Left cardiac atrium (tissue), 4 donors: ENCODE measurements at places on chromosomes 7 and 10.

GRCh38 chr10:1570416-1571051, 166.8 kb downstream of the ADARB2 start:
- DNase-seq = no peak

GRCh38 chr7:115631782-115632181, 398.8 kb downstream of the TFEC start:
- no peak for DNase-seq

DNA sequence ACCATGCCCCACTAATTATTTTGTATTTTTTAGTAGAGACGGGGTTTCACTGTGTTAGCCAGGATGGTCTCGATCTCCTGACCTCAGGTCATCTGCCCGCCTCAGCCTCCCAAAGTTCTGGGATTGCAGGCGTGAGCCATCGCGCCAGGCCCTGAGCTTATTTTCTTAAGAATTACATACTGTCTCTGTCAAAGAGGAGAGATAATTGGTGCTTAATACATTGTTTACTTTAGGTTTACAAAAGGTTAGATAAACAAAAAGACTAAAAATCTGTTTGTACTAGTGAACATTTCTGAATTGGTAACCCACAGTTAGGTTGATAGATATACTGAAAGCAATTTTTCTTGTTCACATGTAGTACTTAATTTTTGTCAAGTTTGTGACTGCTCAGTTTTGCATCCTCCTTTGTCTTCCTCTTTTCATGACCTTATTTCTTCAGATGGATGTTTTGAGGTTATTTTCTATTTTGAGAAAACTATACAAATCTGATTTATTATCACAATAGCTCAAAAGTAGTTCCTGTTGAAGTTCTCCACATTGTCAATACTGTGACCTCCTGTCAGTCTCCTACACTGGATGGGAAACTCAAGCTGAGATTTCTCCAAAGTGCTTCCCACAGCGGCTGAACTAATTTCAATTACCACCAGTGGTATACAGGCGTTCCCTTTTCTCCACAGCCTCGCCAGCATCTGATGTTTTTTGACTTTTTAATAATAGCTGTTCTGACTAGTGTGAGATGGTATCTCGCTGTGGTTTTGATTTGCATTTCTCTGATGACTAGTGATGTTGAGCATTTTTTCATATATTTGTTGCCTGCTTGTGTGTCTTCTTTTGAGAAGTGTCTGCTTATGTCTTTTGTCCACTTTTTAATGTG, 22.5 kb downstream of the HHEX start:
- DNase-seq = no peak

GRCh38 chr10:130045091-130045652, 65.5 kb downstream of the C10orf143 start:
- no peak for DNase-seq

- no peak for DNase-seq
Measured at GRCh38 chr10:69974551-69975155, 78.0 kb upstream of the MACROH2A2 start.

GRCh38 chr7:94294471-94295131, 100.1 kb upstream of the COL1A2 start:
- DNase-seq = no peak

- DNase-seq = peak; percentile 78
Measured at GRCh38 chr10:5942474-5942873, 34.9 kb downstream of the IL15RA start.

- no peak for DNase-seq
Measured at GRCh38 chr7:101137651-101138212, 10.8 kb downstream of the SERPINE1 start.

DNA sequence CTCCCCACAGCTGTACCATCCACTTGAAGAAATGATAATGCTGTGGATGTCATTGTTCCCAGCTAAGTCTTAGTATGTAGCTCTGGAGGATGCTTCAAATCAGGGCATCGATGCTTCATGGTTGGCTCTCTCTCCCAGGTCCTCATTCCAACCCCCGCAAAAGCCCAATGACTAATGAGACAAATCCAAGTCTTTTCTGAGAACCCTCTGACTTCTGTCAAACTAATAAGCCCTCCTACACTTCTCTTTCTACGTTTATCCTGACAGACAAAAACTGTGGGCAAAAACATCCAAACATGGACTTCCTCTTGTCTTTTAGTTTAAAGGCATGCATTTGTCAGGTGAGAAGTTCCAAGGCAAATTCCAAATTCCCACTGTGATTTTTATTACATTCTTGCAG, 260.4 kb upstream of the TAC1 start:
- no peak for DNase-seq

DNA sequence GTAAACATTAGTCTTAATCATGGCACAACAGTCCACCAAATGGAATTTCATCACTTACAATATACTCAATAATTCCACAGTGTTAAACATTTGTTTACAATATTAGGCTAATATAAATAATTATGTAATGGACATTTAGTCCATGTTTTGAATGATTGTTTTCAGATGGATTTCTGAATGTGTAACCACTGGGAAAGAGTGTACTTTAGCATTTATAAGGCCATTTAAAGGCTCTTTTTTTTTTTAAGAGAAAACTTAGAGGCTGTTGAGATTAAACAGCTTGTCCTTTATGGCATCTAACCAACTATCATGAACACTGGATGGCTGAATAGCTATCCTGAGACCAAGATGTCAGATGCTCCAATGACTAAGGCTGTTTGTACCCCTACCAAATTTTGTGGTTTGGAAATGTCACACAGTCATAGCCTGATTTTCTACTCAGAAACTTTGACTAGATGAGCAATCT, 248.3 kb upstream of the GLI3 start:
- DNase-seq = no peak

DNA sequence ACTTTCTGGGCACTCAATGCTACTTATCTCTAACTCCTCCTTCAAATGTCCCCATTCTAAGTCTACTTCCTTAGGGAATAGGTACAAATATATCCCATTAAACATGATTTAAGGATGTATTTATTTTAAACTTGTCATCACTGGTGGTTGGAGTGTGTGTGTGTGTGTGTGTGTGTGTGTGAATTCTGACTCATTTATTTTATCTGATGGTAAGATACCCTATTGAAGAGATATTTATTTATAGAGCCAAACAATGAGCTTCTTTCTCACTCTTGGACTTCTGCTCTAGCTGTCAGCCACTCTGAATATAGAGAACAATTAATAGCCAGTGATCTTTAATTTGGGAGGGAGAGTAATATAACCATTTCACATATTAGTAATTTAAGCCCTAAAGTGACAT, 17.8 kb upstream of the MAGI2 start:
- no peak for DNase-seq

DNA sequence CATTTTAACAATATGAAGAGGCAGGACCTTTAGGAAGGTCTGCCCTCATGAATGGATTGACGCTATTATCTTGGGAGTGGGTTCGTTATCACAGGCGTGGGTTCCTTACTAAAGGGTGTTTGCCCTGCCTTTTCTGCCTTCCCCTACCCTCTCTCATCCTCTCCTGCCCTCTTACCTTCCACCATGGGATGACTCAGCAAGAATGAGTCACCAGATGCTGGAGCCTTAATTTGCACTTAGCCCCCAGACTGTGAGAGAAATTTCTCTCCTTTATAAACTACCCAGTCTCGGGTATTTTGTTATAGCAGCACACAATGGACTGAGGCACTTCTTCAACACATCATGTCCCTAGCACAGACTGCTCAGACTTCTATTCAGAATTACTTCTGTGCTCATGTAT, 31.4 kb upstream of the ZNF32 start:
- no peak for DNase-seq

DNA sequence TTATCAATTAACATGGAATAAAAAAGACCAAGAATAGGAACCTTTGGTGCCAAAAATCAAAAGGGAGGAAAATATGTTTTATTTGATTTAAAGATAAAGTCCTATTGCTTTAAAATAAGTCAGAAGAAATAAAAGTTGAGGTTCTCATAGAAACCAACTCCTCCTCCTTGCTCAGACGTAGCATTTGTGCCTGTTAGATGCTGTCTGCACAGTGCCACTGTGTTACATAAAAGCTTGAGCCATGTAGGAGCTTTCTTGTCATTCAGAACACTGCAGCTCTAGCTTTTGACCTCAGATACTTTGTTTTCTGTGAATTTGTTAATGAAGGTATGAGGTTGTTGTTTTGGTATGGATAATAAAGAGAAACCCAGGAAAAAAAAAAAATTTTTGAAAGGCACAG, 50.3 kb downstream of the LRRC4 start:
- DNase-seq = no peak

GRCh38 chr7:45564485-45564884, 9.7 kb upstream of the ADCY1 start:
- no peak for DNase-seq

DNA sequence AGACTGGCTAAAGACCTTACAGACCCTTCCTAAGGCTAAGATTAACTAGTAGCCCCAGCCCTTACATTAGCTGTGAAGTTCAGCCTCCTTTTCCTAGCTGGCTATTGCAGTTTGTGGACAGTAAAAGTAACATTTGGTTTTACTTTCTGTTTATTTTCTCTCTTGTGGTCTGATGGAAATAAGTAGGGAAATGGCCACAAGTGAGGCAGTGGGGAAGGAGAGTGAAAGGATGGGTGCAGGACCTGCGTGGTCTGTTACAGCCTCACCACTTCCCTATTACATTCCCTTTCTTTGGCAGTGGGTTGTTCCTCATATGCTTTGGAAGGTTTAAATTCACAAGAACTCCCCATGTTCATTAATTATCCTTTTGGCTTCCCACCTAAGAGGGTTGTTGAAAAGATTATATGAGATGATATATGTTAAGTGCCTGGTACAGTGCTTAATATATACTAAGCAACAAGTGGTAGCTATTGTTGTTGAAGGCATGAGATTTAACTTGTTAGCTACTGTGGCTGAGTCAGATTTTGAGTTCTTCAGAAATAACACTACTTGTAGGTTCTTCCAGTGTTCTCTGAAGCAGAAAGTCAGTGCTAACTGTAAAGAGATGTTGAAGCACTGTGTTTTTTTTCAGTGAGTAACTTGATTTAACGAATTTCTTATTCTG, 181.7 kb downstream of the ST7 start:
- no peak for DNase-seq

- no peak for DNase-seq
Measured at GRCh38 chr7:30019960-30020359, 6.5 kb downstream of the FKBP14 start.

GRCh38 chr7:113813471-113813870, 105.3 kb downstream of the PPP1R3A start:
- DNase-seq = no peak

DNA sequence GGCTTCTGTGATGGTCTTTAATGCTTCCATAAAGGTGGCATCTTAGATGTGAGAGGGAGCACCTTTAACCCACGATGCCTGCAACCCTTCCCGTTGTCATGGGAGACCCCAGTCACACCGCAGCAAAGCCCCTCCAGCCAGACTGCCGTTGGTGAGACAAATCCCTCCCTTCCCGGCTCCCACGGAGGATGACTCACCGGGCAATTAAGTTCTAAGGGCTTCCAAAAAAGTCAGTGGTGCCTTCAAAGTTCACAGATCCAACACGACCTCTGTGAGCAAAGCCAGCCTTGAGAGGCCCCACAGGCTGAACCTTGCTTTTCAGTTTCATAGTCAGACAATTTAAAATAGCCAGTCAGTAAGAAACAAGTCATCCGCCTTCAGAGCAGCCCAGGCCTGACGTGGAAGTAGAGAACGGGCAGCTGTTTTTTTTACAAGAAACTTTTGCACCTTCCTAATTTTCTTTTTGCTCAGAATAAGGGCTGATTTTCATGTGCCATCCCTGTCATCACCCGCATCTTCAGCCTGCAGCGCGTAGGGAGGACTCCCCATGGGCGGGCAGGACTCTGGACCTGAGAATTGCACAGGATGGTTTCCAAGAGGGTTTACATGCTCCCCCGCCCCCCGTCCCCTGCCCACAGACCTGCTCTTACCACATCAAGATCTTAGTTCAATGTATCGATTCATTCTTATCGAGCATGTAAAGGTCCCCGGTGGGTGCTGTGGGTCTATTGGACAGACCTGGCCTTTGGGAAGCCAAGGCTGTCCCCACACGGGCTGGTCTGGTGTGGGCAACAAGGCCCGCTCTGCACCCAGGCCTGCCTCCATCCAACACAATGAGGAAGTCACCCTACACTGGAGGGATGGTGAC, 333.9 kb downstream of the DNAJB6 start:
- no peak for DNase-seq

DNA sequence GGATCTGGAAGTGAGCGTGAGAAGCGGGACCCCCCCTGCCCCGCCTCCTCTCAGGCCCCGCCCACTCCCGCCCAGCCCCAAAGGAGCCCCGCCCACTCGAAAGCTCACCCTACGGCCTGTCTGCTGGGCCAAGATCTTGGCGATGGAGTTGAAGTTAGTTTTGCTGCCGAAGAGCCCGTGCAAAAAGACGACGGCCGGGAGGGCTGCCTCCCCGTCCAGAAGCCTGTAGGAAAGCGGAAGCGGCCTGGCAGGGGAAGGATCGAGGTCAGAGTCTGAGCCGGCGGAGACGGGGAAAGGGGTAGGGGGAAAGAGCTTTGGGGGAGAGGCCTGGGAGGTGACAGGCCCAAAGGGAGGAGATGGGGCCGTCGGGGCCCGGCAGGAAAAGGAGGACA, 386 bp downstream of the ABHD11 start:
- DNase-seq = peak; percentile 63

- DNase-seq = no peak
Measured at GRCh38 chr10:59648711-59649201, 60.9 kb downstream of the SLC16A9 start.

DNA sequence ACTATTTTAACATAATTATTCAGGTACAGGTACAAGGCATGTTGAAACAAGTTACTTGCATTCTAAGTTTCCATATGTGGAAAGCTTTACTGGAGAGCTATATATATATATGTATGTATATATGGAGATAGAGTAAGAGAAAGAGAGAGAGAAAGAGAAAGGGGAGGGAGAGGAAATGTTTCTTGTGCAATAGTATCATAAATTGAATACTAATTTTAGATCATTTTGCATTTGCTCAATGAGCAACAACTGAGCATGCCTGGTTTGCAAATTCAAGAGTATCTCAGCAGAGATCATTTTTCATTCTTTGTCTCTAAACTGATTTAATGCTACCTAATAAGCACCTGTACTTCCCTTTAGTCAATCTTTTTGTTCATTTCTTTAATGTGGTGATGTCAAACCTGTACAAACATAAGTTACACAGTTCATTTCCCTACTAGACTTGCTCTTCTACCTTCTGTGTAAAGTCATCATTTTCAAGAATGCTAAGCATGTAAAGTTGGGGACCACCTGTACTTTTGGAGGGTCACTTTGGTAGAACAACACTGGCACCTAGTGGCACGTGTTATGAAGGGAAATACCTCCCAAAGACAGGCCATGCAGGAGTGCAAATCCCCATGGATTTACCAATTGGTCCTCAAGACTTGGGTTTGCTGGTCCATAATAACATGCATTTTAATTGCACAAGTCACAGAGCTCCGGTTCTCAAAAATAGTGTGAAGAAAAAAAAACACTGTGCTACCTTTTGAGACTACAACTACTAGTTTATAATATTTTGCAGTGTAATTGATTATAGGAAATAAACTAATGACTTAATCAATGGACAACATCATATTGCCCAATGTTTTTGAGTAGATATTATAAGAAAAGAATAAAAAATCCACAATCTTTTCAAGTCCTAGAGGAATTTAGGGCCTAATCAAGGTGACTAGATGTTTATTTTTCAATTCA, 431.2 kb upstream of the IGFBP3 start:
- peak; percentile 28 for DNase-seq
